M059J (cell line): ENCODE measurements at places on chromosomes 12 and 14.

DNA sequence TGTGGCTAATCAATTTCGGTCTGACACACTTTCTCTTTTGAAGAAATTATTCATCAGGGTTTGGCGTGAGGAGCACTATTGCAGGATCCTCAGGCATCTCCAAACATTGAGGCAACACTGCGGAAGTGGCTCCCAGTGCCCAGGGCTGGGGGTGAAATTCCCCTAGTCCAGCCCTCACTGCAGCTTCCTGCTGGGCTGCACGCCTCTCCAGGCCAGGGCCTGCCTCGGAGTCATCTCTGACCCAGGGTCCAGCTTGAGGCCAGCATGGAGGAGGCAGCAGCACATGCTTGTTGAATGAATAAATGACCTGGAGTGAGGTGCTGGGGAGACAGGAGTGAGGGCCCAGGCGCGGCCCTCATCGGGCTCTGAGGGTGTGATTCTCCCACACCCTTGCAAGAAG lies 36.0 kb upstream of the TDRD9 start:
- DNase-seq: no peak

- DNase-seq: peak; percentile 60
Measured at GRCh38 chr12:18262514-18262913, 1.2 kb downstream of the PIK3C2G start.

- no peak for DNase-seq
Measured at GRCh38 chr12:111439657-111440151, 34.0 kb downstream of the SH2B3 start.

DNA sequence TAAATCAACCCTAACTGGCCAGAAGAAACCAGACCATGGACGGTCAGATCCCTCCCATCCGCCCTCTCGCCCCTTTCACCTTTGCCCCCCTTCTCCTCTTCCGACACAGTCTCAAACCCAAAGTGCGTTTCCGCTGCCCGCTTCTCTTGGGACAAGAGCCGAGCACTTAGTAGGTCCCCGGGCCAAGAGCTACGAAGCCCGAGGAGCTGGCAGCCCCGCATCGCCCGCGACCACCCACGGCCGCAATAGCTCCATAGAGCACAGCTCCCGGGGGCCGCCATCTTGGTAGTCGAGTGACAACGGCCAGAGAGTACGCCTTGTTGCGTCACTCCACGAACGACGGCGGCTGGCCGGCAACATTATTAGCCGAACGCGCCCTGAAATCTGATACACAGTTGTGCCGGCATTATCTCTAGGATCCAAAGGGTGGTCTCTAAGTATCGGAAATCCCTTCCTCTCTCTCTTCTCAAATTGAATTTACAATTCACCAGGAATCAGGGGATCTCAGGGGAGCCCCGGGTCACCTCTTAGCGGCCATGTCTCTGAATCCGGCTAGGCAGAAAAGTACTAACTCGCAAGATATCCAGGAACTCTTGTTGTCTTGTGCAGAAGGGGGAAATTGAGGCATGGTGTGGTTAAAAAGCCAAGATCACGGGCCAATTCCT lies at the start of gene COQ5:
COQ5 (minus strand) TSS at position 298 of the 665 bp plus-strand sequence; CDS start at position 281, 17 bp downstream.
- peak; percentile 81 for DNase-seq

GRCh38 chr12:85920324-85920947 lies 46.3 kb downstream of the NTS start:
- peak; percentile 28 for DNase-seq

DNA sequence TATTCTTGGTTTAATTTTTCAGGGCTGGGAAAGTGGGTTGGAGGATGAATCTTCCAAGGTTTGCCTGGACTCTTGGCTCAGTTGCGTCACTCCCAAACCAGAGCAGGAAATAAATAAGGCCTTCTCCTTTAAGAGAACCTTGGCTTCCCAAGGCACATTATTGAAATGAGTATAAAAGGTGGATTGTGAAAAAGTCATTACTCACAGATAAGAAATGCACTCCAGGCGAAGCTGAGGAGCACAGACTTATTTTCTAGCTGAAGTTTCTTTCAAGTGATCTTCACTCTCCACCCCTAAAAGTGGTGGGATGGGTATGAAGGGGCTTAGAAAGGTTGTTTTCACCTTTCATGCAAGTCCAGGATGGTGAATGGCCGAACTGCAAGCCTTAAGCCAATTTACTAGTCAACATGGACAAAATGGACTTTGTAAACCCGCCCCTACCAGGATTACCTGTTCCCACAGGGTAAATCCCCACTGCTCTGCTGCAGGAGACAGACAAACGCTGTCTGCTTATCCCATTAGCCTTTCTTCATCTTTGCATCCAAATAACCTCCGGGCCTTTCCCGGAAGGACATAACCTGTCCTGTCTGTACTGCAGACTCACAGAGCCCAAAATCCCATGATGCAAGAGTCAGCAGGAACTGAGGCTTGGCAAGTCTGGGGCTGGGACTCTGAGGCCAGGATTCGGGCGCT lies 207.6 kb downstream of the BCL11B start:
- no peak for DNase-seq
